Stimulated activated CD8-positive, alpha-beta memory T cell treated with anti-CD3 and anti-CD28 coated beads, Interleukin-4, amount 100 ng/mL, for 24 hours (primary cell): ENCODE measurements at places on chromosomes 2 and 18.

GRCh38 chr2:28539118-28539541 lies 43.3 kb downstream of the PLB1 start:
- no peak for DNase-seq

- no peak for DNase-seq
These were observed 107.2 kb upstream of the ETAA1 start for GRCh38 chr2:67289921-67290371.

DNA sequence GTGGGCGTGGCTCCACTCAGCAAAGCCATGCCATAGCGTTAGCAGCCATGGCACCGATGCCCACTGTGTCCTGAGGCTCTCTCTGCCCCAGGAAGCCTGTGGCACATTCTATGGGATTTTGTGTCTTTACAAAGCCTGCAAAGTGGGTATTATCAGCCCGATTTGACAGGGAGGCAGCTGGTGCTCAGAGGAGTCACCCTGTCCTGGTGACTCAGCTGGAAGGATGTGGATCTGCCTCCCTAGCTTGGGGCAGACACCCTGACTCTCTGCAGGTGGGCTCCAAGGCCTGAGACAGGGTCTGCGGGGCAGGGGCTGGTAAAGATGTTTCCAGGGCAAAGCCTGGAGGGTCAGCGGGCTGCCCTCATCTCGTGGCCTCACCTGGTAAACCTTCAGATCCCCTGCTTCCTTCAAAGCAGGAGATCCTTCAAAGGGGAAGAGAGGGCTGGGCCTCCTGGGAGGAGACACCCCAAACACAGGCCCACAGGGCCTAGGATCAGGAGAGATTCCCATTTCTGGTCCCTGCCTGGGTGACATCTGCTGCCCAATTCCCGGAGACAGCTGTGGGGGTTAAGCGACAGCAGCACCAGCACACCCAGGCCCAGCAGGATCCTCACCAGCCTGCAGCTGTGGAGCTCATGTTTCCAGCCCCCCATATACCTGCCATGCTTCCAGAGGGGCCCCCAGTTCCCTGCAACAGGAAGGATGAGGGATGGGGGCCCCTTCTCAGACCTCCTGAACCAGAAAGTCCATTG lies 3.0 kb upstream of the ASB1 start:
- DNase-seq: no peak

GRCh38 chr2:109318949-109319342 lies 189.9 kb downstream of the SH3RF3 start:
- no peak for DNase-seq

DNA sequence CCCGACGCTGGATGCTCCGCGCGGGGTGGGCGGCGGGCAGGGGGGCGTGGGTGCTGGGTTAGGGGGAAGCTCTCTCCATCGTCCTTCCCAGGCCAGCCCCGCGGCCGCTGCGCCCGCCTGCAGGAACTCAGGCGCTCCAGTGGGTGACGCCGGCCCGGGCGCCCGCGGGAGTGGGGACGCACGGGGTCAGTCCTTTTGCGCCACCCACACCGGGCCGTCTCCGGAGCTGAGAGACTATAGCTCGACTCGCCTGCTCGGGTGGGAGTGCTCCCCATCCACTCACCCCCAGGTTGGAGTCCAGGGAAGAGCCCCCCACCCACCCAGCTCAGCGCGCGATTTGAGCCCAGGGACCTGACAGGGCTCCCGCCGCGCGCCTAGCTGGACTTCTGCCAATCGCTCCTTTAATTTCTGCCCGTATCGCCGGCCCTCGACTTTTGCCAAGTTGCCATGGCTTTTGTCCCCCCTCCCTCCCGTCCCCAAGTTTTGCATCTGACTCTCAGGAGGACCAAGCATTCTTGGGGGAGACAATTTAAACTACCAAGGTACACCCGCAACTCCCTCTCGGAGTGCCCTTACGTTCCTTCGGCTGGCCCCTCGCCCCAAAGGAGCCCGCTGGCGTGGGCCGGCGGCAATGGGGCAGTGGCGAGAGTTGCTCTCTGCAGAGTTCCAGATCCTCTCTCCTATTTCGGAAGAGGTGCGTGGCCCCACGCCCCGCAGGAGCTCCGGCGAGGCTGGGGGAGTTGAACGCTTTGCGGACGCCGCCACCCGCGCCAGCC lies 205.8 kb upstream of the SMAD2 start:
- no peak for DNase-seq

DNA sequence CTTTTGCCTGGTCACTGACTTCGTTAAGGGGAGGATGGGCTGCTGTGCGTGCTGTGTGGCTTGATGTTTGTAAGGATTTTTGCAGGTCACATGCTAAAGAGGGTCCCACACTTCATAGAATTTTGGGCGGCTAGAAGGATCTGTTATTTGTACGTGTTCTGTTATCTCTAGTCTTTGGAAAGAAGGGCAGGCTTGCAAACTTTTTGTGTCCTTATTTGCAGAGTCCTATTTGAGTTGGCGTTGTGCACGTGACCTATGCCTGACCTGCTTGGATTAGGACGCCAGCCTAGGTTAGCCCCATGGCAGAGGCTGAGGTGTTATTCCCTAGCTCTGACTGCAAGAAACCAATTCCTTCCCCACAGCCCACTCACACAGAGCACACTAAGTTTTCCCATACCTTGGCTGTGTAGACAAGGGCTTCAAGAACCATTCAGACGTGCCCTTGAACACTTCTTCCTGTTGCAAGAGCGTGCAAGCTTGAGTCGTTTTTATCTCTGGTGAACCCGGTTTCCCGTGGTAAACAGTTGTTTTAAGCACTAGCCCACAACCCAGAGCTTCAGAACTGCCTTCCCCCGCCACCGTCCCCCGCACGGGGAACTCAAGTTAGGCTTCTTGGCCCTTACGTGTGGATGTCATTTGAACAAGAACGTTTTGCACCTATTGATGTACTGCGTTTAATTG lies 94.6 kb downstream of the LDLRAD4 start:
- DNase-seq: no peak

- DNase-seq: no peak
These were observed 120.3 kb upstream of the NFATC1 start for GRCh38 chr18:79275461-79275860.
